ENCODE measurements at places on chromosomes 7 and 10.

DNA sequence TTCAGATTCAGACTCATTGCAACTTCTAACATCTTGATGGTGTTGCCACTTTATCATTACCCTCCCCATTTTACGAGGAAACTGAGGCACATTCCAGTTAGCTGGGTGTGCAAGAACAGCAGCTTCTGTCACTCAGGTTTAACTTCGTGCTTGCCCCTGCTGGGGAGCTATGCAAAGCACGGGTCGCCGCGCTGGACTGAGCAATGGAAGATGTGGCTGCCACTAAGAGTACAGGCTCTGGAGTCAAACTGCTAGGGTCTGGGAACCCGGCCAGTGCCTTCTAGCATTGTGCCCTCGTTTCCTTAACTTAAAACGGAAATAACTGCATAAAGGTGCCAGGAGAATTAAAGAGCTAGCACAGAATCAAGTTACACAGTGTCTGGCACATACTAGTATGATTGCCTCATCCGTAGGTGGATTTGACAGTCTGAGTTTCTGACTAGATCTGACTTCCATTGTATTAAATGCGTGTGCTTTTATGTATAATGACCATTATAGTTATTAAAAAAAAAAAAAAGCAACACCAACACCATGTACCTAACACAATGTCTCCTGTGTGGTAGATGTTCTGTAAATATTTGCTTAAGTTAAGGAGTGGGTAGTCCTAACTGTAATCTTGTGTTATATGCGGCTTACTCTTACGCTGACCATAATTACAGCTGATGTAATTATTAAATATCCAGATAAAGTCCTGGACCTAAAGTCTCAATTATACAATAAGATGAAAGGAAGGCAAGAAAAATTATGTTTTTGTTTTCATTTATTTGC is 842 bp downstream of the ZNF22 start:
- peak; percentile 34 for DNase-seq

GRCh38 chr10:94042001-94042833 is 48.5 kb downstream of the PLCE1 start:
- no peak for DNase-seq

- no peak for DNase-seq
Observed at GRCh38 chr7:157896774-157897555, 560.2 kb downstream of the DNAJB6 start.

GRCh38 chr7:142375710-142376313 is 118.0 kb upstream of the PRSS58 start:
- DNase-seq: no peak

Data from stimulated activated CD4-positive, alpha-beta T cell treated with anti-CD3 and anti-CD28 coated beads, Interleukin-4, amount 100 ng/mL, for 4 hours (primary cell).